ENCODE measurements at places on chromosomes 2 and 18.

GRCh38 chr18:11728249-11728648 is 39.2 kb downstream of the GNAL start:
- no peak for DNase-seq

- no peak for DNase-seq
Observed at GRCh38 chr2:170869036-170869435, 52.3 kb downstream of the GAD1 start.

- DNase-seq: no peak
Observed at GRCh38 chr2:45275806-45276205, 266.6 kb upstream of the SIX2 start.

DNA sequence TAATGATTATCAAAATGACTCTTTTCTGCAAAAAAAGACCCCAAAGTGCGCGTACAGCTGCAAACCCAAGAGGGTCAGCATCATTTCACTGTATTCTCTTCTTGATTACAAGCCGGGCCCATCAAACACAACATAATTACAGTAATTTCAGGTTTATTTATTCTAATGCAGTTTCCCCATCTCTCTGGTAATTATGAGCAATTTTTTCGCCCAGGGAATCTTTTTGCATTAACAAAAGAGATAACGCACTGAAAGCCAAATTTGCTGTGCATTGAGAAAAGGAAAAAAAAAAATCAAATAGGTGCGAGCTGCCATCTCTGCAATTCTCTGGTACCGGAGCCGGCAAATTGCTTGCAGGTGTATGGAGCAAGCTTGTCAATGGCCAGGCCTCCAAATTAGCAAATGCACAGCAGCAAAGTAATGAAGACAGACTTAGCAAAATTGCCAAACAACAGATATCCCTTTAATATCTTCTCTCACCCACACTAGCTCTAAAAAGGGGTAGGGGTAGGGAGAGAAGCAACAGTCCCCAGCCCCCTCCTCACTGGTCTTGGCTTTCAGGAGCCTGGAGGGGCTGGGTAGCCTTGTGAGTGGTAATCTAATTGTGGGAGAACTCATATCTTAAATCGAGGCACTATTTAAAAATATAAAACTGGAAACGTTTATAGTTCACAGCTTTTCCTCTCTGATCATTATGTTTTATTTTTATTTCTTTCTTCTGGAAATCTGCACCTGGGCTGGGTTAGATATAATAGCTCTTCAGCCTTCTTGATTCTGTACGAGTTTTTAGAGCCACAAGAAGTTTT is 6.7 kb downstream of the DLX1 start:
- no peak for DNase-seq

- DNase-seq: no peak
Observed at GRCh38 chr2:238851026-238851425, 3.1 kb downstream of the TWIST2 start.

GRCh38 chr18:50748243-50749229 is 71.3 kb downstream of the MRO start:
- no peak for DNase-seq

GRCh38 chr2:231672617-231673347 is 35.5 kb upstream of the PTMA start:
- DNase-seq: no peak

DNA sequence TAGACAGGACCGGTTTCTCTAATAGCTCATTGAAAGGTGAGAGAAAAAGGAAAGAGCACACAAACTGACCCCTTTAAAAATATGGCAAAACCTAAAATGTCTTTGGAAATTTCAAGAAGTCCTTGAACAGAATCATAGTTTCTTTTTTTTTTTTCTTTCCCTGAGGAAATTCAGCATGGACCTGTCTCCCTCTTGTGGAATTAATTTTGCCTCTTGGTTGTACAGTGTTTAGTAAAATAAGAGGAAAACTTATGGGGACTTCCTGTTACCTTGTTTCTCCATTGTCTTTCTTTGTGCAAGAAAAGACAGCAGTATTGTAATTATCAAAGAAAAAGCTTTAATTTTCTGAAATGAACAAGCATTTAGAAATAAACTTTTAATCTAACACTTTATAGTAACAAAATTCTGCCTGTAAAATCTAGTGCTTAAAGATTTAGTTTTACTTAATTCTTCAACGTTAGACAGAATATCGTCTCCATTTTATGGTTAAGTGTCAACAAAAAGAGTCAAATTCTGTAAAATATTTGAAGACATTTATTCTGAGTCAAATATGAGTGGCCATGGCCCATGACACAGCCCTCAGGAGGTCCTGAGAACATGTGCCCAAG is 176.3 kb upstream of the NABP1 start:
- no peak for DNase-seq

DNA sequence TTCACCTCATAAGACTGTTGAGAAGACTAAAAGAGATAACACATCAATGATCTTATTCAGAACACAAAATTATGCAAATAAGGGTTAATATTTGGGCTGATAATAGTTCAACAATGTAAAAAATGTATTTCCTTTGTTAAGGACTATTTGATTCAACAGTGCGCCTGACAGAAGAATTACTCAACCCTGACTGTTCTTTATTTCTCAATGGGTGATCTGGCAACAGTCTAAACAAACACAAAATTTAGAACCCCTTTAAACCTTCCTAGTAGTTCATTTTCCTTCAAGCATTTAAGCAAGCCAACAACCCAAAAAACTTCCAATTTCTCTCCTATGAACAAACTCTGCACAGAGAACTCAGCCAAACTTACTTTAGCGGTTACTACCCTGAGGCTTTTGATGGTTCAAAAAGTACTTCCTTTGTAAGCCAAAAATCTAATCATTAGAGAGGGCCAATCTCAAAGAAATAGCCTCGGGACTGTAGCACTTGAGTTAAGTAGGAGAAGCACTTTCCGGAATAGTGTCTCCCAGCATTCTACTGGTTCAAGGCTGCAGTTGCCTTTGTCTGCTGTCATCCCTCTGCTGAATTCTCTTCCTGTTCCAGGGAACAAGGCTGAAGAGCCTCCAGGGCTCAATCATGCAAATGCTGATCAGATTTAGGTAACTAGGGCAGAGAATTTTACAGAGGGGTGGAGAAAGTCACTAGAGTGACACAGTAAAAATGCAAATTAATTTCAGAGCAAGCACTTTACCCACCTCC is 40.9 kb upstream of the MAPK4 start:
- DNase-seq: no peak

GRCh38 chr18:50855976-50856757 is 22.8 kb upstream of the ME2 start:
- no peak for DNase-seq
